ENCODE measurements at places on chromosomes 13 and 19. TPM values are rescaled to one million over a fixed set of nuclear protein-coding genes. Genes with fewer than 3 reads are reported as not detected.

The SLC6A16 gene
- 0.48 TPM for total RNA-seq

DNA sequence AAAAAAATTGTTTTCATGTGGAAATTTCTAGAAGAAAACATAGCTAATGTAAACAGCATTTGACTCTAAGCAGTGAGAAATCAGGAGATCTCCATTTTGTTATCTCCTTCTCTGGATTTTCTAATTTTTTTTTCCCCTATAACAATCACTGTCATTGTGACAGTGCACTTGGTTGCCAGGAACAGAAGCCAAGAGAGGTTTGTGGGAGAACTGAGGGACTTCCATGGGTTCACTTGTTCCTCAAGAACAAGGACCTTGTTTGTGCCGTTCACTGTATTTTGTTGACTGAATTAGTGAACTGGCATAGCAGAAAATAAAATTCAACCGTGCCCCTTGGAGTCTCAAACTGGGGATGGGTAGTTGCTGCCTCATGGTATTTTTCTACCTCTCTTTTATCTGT lies 17.1 kb downstream of the SHISA7 start:
- no peak for DNase-seq

DNA sequence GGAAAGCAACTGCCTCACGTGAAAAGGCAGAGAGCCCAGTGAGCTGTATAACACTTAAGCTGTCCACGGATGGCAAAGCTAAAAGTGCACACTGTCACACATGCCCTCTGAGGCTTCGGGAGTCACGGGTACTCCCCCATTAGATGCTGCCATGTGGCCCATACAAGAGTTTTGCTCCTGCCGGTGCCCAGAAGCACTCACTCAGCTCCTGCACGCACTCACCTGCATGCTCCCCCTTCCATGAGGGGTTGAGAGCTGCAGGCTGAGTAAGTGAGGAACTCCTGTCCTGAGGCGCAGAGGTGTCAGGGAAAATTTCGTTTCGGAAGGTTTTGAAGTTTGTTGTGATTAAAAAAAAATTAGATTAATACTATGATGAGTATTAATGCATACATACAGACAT lies 939.2 kb upstream of the ATXN8OS start:
- no peak for DNase-seq

DNA sequence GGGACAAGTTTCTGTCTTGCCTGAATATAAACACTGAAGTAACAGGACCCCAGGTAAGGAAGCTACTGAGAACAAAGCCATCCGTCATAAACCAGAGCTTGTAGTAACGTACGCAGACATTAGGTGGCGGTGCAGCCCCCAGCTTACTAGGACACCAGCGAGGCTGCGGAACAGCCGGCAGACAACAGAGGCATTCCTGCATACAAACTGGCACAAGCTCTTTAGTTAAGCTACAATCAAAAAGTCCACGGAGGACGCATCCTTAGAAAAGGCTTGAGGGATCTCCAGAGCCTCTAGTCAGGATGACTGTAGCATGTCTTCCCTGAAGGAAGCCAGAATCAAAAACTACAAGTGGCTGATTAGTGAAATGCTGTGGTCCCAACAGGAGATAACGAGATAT lies 26.2 kb downstream of the ZNF160 start:
- DNase-seq, result peak; percentile 18

DNA sequence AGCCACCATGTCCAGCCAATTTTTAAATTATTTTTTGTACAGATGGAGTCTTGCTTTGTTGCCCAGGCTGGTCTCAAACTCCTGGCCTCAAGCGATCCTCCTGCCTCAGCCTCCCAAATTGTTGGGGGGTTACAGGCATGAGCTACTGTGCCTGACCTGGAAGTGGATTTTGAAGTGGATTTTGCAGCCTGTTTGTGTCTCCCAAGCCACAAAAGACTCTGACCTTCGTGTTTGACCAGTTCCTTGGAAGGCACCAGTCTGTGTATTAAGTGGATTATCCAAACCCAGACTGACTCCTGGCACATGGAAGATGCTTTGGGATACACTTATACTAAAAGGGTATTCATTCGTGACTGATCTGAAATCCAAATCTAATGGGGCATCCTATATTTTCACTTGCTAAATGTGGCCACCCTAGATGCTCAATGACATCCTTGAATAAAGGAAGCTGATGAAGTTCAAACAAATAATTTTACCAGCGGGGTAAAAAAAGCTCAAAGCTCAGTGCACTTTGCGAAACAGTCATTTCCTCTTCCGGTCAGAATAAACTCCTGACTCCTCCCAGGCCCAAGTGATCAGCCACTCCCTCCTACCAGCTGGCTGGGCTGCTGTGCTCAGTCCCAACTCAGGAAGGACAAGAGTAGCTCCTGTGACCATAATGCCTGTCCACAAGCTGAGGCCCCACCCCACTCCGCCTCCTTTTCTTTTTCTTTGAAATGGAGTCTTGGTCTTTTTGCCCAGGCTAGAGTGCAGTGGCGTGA lies 32.6 kb upstream of the GATAD2A start:
- DNase-seq, result peak; percentile 86

The ZNF738 gene
- 2.0 TPM for total RNA-seq

The APOC1 gene
- total RNA-seq, result 10.8 TPM

DNA sequence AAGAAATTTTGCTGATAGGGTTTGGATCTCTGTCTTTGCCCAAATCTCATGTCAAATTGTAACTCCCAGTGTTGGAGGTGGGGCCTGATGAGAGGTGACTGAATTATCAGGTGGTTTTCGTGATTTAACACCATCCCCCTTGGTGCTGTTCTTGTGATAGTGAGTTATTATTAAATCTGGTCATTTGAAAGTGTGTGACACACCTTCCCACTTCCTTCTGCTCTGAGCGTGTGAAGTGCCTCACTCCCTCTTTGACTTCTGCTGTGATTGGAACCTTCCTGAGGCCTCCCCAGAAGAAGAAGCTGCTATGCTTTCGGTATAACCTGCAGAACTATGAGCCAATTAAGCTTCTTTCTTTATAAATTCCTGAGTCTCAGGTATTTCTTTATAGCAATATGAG lies 632.0 kb downstream of the SLITRK5 start:
- DNase-seq, result no peak

- DNase-seq, result no peak
These were observed 633 bp downstream of the SPHK2 start for GRCh38 chr19:48619692-48620585.

GRCh38 chr19:15563325-15563794 lies 51.7 kb upstream of the CYP4F8 start:
- DNase-seq, result peak; percentile 54

The SHISA7 gene
- 0.75 TPM for total RNA-seq

- no peak for DNase-seq
These were observed 1157.2 kb downstream of the OLFM4 start for GRCh38 chr13:54185785-54186184.

The KIR2DL1 gene
- not detected for total RNA-seq

DNA sequence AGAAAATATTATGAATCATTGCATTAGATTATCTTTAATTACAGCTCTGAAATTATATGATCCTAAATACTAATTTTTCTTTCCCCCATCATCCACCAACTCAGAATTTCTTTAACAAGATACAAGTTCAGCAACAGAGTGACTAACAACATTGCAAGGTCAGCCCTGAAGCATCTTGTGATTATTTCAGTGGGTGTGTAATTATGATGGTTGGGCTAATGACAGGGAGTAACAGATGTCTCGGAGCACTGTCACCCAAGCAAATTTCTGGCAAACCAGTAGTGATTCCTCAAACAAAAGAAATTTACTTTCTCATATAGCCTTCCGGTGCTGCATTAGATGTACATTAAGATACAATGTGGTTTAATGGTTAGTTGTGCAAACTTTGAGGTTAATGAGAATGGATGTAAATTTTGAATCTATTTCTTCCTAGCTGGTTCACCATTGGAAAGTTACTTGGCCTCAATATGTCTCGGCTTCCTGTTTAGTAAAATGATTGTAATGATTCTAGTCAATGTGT lies 238.9 kb downstream of the ITGBL1 start:
- DNase-seq, result no peak

The OLFM2 gene
- 2.7 TPM for total RNA-seq

GRCh38 chr13:106311004-106311403 lies 224.5 kb downstream of the EFNB2 start:
- DNase-seq, result no peak

GRCh38 chr13:75194717-75195462 lies 287.1 kb downstream of the TBC1D4 start:
- no peak for DNase-seq

The CEACAM1 gene
- 315 TPM for total RNA-seq

The FRY gene
- total RNA-seq, result 42.6 TPM

The CYP2A6 gene
- total RNA-seq, result not detected

DNA sequence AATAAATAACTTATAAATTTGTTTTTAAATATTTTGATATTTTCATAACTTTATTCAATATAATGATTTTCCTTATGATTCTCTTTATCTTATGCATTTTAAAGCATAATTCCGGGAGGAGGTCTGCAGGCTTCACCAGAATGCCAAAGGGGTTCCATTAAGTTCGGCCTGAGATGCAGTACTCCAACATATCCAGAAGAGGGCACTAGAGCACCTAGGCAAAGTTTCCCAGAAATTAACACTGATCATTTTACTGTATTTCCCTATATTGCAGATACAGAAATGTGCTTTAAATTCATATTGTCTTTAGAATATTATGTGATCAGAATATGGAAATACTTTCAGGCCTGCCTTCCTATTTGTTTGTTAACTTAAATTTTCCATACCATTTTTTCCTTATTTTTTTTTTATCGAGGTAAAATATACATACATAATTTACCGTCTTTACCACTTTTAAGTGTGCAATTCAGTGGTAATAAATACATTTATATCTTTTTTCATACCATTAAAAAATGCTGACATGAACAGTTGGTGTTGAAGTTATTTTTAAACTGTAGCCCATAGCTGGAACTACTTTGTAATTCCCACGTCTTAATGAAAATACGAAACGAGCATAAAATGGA lies 58.9 kb upstream of the TM9SF2 start:
- DNase-seq, result peak; percentile 47

The CYP4F12 gene
- total RNA-seq, result 232 TPM

The WDR88 gene
- not detected for total RNA-seq

DNA sequence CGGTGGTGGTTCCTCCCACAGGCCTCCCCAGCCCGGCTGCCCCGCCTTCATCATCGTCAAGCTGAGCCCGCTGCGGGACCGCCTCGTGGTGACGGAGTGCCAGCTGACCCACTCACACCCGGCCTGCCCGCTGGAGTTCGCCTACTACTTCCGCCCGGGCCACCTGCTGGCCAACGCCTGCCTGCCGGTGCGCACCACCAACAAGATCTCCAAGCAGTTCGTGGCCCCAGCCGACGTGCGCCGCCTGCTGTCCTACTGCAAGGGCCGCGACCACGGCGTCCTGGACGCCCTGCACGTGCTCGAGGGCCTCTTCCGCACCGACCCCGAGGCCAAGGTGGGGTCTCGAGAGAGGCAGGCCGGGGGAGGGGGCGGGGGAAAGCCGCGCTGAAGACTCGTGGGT lies 12.0 kb downstream of the ZSWIM9 start:
- no peak for DNase-seq

DNA sequence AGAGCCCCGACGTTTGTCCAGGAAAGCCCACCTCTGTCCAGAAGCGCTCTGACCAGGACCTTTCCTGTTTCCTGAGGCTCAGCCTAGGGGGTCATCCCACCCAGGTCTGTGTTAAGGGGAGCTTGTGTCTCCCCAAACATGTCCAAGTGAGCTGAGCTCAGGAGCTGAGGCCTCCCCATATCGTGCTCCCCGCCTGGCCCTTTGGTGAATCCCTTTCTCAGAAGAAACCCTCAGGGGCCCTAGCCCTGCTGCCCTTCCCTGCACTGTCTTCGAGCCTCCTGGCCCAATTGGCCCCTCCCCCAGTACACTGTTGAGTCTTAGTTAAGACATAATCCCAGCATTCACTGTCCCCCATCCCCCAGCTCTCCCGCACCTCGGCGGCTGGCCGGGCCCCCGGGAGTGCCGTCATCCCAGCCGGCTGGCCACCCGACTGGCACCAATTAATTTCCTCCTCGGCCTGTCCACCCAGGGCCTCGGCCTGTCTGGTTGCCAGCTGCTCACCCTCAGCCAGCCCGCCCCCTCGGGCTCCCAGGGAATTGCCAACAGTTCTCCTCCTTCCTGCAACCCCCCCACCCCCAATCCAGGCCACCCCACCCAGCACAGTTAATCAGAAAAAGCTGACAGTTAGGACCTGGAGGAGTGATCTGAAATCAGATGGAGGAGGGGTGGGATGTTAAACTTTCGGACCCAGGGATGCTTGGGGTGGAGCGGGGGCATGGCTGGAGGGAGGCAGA lies 13.6 kb downstream of the IER2 start:
- DNase-seq, result peak; percentile 80

The SLC25A30 gene
- 15.6 TPM for total RNA-seq

The TINCR gene
- total RNA-seq, result 13.2 TPM

GRCh38 chr13:77697217-77698103 lies at the start of gene SLAIN1:
Gene SLAIN1, plus strand, starts transcription at chr13:77697687. Its CDS starts 227 bp downstream, at chr13:77697914.
- peak; percentile 80 for DNase-seq

The LILRB1 gene
- 0.96 TPM for total RNA-seq

The SHISA2 gene
- total RNA-seq, result not detected

- DNase-seq, result no peak
These were observed 95.1 kb downstream of the DCT start for GRCh38 chr13:94384231-94384905.

DNA sequence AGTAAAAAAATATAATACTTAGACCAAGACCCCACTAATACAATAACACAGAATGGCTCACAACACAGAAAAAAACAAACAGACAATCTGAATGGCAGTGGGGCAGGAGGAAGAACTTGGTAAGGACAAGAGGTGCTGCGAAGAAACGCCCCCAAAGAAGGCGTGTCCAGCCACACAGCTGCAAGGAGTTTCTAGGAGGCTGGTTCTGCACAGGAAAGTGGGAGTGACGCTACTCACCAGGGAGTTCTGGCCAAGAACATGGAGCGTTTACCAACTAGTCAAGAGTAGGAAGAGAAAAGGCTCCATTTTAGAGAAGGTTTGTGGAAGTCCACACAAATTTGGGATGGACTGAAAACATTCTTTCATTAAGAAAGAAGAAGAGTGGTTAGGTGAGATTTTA lies 95.3 kb upstream of the SLC15A1 start:
- DNase-seq, result no peak

- no peak for DNase-seq
These were observed 14.7 kb downstream of the SMARCA4 start for GRCh38 chr19:10975374-10976130.

- no peak for DNase-seq
These were observed 27.4 kb downstream of the C13orf42 start for GRCh38 chr13:51083706-51084105.

DNA sequence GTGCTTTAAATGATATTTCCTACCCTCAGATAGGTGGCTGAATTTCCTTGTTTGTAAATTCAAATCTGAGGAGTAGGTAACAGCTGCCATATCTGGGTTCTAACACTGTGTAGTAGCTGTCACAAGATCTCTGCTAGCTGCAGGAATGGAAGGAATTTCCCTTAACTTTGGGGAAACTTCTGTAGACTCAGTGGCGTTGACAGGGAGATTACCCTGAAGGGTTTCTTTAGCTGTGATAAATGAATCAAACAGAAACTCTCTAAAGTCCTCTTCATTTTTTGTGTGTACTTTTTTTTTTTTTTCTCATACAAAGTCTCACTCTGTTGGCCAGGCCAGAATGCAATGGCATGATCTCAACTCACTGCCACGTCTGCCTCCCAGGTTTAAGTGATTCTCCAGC lies 5.3 kb upstream of the EPSTI1 start:
- no peak for DNase-seq

Measured in transverse colon (tissue), 4 donors.